ENCODE measurements at places on chromosomes 1 and 21.
A peak's percentile ranks its signal among the peaks of the same experiment; 100 is the strongest.

- DNase-seq = no peak
Observed at GRCh38 chr1:29655145-29655544, 418.8 kb downstream of the PTPRU start.

DNA sequence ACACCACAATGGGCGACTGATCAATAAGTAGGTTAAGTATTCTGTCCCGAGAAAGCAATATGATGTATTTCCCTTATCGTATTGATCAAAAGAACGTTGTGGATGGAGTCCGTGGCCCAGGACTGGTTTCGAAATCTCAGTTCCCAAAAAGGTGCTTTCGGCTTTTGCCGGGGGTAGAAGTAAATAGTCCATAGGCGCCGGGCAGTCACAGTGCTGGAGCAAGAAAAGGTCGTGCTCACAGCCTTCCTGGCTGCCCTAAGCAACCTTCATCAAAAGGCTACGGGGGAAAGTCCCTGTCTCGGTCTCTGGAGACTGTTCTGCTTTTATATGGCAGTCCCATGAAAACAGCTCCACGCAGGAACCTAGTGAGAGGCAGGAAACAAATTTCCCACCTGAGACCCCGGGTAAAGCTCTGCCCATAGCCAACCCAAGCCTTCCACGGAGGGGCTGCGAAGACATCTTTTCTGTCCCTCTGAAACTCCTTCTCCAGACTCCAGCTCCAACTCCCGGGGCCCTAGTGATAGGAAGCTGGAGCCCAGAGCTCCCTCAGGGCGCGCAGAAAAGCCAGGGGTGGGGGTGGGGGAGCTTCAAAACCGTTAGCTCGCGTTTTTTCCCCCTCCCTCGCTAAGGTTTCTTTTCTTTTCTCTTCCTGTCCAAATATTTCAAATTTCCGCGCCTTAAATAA, 7.0 kb downstream of the CDKN2C start:
- peak; percentile 54 for DNase-seq

DNA sequence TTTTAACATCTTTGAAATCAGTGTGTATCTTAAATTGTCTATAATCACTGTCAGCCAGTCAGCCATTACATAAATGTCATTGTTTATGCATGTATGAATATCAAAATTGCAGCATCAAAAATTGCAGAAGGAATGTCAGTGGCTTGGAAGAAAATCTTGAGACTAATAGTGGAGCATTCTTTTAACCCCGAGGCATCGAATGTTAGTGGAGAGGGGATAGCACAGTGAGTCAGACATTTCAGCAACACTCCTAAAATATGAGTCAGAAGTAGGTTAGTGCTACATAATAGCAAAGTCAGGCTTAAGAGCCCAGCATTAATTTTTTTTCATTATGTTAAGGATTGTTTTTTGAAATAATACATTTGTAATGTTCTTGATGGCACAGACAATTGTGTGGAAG, 45.5 kb downstream of the SNRPE start:
- no peak for DNase-seq

DNA sequence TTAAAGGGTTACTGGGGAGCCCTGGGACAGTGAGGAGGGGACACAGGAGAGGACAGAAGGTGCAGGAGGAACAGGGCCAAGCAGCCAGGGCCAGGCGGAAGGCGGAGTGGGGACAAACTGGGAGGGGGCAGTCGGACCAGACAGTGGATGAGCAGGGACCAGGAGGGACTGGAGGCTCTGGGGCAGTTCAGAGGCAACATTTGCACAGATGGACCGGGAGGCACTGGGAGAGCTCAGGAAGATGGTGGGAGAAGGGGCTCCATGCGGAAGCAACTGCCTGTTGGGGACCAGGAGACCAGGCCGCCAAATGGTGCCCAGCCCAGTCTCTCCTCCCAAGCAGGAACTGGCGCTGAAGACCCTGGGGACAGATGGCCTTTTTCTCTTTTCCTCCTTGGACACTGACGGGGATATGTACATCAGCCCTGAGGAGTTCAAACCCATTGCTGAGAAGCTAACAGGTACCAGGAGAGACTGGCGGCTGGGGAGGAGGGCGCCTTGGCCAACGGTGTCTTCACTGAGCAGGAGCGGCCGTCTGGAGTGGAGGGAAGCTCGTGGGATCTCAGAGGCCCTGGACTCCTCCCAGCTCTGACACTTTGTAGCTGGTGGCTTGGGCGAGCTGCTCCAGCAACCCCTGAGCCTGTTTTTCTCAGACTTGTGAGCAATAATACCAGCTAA, 847 bp downstream of the SELENON start:
- DNase-seq = no peak

GRCh38 chr1:161879261-161879660, 113.1 kb downstream of the ATF6 start:
- no peak for DNase-seq

GRCh38 chr1:28236656-28237322, 865 bp downstream of the ATP5IF1 start:
- no peak for DNase-seq

DNA sequence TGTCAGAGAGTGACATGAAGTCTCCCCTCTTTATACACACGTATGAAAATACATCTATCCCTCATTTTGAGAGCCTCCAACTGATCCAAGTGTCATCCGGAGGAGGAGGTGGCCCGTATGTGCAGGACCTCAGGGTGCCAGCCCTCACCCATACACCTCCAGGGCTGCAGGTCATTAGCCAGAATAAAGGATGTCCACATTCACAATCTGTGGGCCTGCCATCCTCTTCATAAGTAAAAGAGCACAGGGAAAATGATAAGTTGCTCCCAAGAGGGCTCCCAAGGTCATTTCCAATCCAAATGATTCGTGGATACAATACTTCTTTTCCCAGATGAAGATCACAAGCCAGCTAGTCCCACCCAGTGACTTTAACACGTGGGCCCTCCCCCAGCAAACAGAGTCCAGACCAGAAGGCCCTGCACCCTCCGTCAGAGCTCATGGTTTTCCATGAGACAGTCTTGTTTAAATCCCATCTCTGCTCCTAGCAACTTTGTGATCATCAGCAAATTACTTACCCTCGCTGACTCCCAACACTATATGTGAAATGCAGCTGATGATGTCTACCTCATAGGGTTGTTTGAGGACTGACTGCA, 28.6 kb downstream of the RNASEL start:
- DNase-seq = no peak

DNA sequence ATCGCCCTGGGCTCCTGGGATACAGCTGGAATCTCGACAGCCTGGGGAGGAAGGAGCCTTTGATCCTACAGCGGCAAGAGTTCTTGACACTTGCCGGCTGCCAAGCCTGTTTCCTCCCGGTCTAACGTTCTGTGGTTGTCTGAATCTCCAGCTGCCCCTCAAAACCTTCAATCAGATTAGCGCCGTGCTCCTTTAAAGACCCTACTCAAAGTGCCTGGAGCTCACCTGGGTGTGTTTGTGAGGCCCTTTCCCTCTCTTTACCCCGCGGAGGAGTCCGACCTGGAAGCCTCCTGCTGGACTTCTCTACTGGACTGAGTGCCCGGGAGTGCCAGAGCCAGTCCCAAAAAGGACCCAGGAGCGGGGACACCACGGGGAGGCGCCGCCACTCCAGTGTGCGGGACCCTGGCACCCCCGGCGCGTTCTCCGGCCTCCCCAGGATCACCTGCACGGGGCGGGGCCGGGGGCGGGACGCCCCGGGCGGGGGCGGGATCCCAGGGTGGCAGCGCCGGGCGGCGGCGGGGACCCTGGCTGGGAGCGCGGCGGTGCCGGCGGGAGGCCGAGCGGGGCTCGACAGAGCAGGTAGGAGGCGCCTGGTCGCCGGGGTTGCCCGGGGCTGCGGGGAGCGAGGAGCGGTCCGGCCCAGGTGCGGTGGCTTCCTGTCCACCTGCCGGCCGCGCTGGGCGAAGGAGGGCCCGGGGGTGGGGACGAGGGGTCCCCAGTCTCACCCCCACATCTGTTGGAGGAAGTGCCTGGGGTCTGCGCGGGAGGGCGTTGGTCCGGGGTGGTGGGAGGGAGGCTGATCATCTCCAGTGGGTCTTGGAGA, at the start of gene NCMAP:
Gene NCMAP, plus strand, starts transcription at position 497 of the 823 bp plus-strand sequence. CDS start 39,344 bp downstream, outside the sequence.
- DNase-seq = peak; percentile 58

GRCh38 chr21:45615145-45615711, 28.3 kb upstream of the PCBP3 start:
- peak; percentile 90 for DNase-seq

DNA sequence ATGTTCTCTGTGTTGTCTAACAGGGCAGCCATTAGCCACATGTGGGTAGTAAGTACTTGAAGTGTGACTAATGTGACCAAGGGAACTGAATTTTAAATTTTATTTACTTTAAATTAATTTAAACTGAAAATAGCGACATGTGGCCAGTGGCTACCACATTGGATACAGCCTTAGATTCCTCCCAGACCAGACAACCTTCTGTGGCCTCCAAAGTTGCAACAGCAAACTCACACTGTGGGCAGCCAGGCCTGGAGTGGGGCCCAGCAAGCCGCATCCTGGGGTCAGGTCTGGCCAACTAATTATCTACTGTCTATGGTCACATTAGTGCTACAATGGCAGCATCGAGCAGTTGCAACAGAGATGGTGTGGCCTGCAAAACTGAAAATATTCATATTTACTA, 11.7 kb downstream of the EIF2D start:
- no peak for DNase-seq

DNA sequence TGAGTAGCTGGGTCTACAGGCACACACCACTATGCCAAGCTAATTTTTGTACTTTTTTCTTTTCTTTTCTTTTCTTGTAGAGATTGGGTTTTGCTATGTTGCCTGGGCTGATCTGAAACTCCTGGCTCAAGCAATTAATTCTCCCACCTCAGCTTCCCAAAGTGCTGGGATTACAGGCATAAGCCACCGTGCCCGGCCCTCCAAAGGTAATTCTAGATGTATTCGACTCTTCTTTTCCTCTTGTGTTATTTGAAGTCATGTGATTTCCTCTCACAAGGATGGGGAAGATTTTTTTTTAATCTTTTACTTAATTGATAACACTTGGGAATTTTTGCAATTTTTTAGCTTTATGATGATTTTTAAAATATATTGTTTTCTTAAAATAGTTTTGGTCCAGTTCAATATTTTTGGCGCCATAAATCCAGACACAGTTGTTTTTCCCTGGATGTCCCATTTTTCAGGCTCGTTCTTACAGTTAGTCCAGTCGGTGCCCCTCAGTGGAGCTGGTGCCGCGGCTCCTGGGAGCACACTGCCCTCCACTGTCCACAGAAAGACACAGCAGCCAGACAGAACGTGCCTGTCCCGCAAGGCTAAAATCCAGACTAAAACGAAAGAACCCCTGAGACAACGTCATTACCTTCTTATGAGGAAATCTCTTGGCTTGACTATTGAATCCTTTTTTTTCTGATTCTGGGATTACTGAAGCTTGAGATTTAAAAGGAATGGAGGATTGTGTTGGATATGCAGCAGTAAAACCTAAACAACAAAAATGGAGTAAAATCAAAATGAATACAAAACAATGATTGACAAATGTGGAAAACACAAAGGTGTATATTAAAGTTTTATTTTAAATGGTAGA, 22.4 kb downstream of the STPG1 start:
- peak; percentile 82 for DNase-seq

DNA sequence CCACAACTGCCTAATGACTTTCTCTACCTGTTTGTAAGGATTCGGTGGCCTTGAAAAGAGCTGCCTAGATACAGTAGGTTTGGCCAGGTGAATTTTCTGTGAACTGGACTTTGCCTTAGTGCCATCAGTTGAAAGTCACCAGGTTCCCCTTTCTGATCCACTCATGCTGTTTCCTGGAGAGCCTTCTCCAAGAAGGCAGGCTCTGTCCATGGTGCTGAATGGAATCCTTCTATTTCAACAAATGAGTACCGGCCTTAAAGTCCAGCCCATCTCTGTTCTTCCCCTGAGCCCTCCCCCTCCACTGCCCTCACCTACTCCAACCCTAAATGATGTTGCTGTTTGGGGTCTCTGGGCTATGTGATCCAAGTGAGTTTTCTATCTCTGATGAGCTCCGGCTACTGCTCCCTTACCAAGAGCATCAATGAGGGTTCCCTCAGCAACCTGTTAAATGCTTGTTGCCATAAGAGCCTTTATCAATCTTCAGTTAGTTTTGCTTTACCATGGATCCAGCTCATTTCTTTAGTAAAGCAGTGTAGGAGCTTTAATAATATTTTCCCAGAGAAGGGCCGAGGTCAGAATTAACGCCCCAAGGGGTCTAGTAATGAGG, 500.4 kb downstream of the PTPRU start:
- no peak for DNase-seq

Data from CD4-positive, alpha-beta T cell treated with Interleukin-12 subunit alpha and Interleukin-12 subunit beta, for 1 hour (primary cell).